ENCODE measurements at places on chromosomes 11 and 22. TPM values are rescaled to one million over a fixed set of nuclear protein-coding genes. Genes with fewer than 3 reads are reported as not detected.

Gene MYO7A
- not detected for total RNA-seq

Gene TUB
- total RNA-seq = 8.7 TPM

- DNase-seq = no peak
Observed at GRCh38 chr22:20129747-20130014, 1.9 kb upstream of the ZDHHC8 start.

- DNase-seq = no peak
Observed at GRCh38 chr22:33888821-33889220, 31.5 kb downstream of the LARGE1 start.

DNA sequence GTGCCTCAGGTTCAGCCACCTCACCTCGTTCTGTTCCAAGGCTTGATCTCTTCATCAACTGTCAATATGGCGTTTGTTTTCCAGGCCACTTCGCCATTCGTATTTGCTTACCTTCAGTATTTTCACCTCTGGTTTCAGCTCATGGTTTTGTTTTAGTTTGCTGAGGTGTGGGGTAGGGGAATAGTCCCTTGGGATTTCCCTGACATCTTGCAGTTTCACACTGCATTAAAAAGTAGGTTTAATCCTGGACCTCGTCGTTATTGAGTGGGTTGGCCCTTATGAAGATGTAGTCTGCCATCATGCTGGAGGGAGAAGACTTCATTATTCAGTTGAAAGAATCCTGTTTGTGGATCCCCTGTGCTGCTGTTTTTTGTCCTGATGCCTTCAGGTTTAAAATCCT is 46.0 kb downstream of the C11orf91 start:
- no peak for DNase-seq
